Cortex of kidney (tissue), 1 donor: ENCODE measurements at places on chromosomes 7 and 10.

DNA sequence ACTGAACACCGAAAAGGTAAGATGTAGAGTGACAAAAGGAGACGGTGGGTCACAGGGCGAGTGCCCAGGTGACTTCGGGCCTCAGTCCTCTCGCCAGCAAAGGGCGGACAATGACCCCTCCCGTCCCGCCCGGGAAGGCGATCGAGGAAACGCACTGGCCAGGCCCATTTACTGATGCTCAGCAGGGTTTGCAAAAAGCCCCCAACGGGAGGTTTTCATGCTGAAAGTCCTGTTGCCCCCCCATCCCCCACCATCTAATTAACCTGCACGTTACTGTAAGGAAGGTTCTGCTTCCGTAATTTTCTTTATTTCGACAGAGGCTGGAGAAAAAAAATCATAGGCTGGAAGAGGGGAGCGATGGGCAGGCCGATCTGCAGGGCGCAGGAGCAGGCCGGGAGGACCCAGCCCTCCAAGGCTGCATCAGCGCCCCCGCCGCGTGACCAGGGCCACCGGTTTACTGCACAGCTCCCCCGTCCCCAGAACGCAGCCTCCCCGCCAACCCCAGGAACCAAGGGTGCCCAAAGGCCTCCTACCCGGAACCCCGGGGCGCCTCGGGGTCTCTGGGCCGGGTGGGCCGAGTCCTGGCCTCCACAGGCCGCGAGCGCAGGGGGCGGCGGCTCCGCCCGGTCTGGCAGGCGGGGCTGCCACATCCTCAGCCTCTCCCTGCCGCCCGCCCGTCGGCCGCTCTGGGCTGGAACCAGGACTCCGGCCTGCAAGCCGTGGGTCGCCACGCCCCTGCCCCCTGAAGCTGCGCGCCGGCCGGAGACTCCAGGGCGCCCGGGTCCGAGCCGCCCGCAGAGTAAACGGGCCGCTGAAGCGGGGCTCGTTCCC lies 613 bp downstream of the OAT start:
- no peak for DNase-seq

- DNase-seq = no peak
Measured at GRCh38 chr10:22631646-22632278, 82.6 kb downstream of the PIP4K2A start.

DNA sequence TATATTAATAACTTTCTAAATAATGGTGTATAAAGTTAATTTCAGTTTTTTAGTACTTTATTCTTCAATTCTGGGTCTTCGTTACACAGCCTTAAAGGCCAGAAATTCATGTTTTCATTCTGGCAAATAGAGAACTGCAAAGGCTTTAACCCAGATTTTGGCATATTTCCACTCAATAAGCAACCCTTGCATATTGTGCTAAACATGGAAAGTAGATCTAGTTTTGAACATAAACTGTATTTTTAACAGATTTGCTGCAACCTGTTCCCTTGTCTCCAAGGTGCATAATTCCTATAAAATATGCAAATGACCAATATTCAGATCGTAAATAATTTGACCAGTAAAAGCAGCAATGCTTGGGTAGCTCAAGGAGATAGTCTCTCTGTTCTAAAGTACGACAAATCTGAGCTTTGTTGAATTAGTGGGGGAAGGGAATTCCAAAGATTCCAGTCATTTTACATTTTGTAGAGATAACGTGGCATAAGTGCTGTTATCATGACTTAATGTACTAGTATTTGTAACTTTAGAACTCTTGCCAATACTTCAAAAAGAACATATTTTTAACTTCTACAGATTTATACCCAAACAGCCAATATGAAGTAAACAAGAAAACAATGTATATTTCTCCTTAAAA lies 46.4 kb upstream of the RSBN1L start:
- no peak for DNase-seq

DNA sequence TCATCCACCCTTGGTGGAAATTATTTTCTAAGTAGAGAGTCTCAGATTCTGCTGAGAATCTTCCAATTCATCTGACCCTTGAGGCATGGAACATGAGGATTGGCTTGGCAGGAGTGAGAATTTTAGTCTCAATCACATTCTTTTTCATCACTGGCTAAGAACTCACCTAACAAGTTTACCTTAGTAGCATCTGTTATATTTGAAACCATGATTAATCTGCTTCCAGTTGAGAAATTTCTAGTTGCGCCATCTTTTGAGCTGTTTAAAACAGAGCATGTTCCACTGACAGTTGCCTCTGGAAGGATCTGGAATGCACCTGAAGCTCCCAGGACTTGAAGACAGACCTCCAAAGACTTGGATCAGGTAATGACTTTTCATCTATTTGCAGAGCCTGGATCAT lies at the start of gene LIPK:
TSS of gene LIPK (plus strand) at position 292 of the 400 bp plus-strand sequence. CDS start 18,295 bp downstream, outside the sequence.
- DNase-seq = no peak

DNA sequence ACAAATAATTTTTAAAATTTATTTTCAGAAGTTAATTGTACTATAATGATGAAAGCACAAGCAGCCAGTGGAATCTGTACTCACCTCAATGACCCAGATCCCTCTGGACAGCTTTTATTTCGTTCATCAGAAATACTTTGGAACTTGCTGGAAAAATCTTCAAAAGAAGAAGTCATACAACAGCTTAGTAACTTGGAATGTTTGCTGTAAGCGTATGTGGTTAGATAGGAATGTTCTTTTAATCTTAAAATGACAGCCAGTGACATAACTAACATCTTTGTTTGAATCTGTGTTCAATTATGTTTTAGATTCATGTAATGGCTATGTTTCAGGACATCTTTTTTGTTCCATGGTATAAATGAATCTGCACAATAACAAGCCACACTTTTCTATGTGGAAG lies 26.8 kb downstream of the CFAP69 start:
- DNase-seq = no peak

DNA sequence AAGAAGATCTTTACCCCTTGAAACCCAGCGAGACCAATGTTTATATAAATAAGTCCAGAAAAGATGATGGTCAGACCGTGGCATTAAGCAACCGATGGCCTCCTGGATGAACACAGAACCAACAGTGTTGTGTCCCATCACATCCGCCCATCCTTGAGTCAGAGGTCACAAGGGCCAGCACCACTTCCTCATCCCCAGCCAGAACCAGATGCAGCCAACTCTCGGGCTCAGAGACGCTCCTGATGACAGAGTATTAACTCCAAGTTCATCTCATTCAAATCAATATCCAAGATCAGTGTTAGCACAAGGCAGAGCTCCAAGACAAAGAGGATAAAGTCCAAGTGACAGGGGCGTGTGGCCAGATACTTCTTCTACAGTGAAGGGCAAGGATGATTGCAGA lies 63.5 kb downstream of the FAM53B start:
- DNase-seq = no peak

GRCh38 chr7:131905471-131905973 lies 349.1 kb upstream of the PODXL start:
- DNase-seq = no peak

GRCh38 chr10:94358480-94358879 lies 4.3 kb downstream of the NOC3L start:
- DNase-seq = no peak

DNA sequence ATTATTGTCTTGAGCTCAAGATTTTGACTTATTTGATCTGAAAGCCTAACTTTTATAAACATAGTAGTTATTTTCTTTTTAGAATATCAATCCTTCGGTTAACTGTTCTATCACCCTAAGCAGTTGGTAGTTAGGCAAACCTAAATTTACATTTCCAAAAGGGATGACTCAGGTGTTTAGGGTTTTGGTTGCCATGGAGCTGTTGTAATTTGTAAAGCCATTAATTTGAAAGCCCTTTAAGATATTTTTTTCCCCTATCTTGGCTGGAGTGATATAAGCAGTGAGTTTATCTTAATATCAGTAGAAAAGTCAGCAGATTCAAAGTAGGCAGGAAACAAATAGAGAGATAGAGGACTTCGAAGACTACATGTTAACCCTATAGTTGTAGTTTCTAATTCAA lies 1472.6 kb upstream of the CELF2 start:
- no peak for DNase-seq

- no peak for DNase-seq
Measured at GRCh38 chr7:33909755-33910154, 4.4 kb downstream of the BMPER start.

GRCh38 chr10:86311906-86312305 lies 54.7 kb downstream of the GRID1 start:
- DNase-seq = no peak

DNA sequence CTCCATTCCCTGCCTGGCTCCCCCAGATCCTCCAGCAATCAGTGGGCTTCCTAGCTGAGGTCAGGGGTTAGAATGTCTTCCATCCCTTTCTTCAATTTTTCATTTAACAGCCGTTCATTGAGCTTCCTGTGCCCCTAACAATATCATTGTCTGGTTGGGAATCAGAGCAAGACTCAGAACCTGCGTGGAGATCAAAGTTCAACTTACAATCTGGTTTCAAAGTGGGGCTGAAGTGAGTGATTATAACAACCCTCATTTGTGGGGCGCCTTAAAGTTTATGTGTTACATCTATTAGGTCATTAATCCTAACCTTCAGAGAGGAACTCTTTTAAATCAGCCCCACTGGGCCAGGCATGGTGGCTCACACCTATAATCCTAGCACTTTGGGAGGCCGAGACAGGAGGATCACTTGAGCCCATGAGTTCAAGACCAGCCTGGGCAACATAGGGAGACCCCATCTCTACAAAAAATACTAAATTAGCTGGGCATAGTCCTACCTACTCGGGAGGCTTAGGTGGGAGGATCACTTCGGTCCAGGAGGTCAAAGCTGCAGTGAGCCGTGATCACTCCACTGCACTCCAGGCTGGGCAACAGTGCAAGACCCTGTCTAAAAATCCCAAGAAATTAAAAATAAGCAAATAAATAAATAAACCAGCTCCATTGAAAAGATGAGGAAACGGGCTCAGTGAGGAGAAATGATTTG lies 45.4 kb upstream of the SLF2 start:
- no peak for DNase-seq

DNA sequence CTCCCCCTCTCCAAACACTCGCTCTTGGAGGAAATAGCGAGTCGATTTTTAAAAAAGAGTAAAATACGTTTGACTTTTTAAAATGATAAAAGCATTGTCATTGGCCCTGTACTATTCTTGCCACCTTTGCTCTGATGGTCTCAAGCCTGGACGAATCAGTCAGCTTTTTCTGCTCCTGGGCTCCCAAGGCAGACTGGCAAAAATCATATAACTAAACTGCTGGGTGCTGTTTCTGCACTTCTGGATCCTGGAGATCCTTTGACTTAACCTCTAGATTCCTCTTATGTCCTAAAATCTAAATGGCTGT lies 1.8 kb downstream of the TPST1 start:
- DNase-seq = no peak

DNA sequence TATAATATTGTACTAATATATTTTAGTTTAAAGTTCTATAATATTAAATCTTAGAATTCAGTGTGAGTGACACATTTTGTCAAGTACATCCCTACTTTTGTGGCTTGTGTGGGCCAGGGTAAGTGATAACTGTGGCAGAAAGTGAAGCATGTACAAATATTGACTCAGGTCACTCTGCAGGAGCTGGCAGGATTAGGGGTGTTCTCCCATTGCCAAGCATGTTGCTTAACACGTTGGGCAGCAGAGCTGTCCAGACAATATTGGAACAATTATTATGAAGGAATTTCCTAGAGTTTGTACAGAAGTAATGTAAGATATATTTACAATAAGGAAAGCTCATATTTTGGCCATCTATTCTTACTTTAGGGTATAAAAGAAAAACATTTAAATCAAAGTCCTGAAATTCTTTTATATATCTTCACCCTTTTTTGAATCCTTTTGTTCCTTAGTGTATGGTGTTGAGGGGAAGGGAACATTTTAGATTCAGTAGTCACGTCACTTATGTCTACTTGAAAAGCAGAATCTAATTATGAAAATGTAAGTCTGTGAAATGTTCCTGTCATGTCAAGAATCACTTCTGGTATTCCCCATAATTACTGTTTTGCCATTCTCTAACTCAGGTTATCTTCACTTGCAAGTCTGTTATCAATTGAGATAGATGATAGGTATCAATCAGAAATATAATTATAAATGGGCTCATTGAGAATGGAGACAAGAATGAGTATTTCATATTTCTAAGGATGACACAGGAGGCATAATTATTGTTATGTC lies 4.0 kb downstream of the HDAC9 start:
- no peak for DNase-seq

DNA sequence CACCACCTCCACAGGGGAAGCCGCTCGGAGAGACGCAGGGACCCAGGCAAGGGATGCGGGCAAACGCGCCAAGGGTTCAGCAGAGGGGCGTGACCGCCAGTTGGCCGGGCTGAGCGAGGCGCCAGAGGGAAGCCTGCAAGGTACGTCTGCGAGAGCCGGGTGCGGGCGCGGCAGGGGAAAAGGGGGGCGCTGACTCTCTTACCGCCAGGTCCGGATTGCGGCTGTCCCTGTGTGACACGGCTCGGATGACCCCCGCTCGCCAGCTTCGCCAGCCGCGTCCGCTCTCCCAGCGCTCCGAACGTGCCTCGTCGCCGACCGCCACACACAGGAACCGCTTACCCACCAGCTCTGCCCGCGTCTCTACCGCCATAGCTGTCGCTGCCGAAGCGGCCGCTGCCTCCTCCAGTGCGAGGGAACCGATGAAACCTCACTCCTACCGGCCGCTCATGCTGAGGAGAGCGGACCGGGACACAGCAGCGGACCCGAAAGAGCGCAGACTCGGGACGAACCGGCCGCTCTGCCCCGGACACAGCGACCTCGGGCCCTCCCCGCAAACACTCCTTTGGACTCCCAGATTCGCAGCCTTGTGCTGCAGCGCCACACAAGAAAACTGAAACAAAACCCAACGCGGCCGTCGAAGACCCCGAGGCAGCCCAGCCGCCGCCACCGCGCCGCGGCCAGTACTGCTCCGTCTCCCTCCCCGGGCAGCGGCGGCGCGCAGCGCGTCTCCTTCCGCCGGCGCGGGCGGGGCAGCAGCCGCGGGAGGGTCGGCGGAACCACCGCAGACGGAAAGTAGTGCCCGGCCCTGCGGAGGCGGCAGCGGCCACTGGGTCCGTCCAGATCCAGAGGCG lies at the start of gene JMJD1C:
TSS of gene JMJD1C (minus strand) at position 685 of the 851 bp plus-strand sequence. CDS start at position 370, 315 bp downstream.
- no peak for DNase-seq
